ENCODE measurements at places on chromosomes 11 and 22.

- DNase-seq, result no peak
Measured at GRCh38 chr11:118924591-118925585, 838 bp downstream of the BCL9L start.

- DNase-seq, result no peak
Measured at GRCh38 chr11:79610678-79611077, 169.8 kb upstream of the TENM4 start.

GRCh38 chr11:19793326-19793725, 80.7 kb downstream of the NAV2 start:
- no peak for DNase-seq

DNA sequence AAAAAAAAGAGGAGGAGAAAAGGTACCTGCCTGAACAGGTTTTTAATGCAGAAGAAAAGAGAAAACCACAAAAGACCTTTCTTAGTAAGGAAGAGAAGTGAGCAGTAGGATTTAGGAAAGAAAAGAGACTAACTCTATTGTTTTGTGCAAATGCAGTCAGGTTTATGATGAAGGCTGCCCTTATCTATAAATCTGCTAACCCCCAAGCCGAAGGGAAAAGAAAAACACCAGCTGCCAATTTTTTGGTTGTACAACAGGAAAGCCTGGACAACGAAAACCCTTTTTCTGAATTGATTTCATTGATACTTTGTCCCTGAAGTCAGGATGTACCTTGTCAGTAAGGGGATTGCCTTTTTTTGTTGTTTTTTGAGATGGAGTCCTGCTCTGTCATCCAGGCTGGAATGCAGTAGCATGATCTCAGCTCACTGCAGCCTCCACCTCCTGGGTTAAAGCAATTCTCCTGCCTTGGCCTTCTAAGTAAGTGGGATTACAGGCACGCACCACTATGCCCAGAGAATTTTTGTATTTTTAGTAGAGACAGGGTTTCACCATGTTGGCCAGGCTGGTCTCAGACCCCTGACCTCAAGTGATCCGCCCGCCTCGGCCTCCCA, 21.2 kb downstream of the POLD4 start:
- no peak for DNase-seq

DNA sequence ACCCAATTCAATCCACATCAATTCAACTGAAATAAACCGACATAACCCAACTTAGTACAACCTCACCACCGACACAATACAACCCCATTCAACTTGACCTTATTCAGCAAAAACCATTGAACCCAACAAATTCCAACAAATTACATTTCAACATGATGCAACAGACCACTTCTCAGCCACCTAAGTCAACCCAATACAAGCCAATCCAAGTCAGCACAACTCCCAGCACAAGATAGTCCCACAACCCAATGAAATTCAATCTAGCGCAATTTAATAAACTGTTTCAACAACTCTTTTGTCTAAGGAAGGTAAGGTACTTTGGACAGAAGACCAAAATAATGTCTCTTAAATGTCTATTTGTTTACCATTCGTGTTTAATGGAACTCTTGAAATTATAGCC, 226.0 kb downstream of the MIAT start:
- no peak for DNase-seq

DNA sequence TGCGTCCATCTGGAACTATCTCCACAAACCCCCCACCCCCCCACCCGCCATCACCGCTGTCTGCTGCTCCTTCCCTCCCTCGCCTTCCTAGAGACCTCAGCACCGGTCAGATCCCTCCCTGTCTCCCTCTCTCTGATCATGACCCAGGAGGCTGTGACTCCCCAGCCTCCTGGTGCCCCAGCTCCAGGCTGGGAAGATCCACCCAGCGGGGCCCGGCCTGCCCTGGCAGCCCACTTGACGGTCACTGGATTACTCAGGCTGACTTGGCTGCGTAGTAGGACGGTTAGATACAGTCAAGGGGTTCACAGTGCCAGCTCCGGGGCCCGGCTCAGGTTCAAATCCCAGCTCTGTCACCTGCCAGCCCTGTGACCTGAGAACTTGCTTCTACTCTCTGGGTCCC, 59.3 kb downstream of the ANO1 start:
- DNase-seq, result no peak

GRCh38 chr11:75594211-75594610, 32.2 kb downstream of the SERPINH1 start:
- no peak for DNase-seq

DNA sequence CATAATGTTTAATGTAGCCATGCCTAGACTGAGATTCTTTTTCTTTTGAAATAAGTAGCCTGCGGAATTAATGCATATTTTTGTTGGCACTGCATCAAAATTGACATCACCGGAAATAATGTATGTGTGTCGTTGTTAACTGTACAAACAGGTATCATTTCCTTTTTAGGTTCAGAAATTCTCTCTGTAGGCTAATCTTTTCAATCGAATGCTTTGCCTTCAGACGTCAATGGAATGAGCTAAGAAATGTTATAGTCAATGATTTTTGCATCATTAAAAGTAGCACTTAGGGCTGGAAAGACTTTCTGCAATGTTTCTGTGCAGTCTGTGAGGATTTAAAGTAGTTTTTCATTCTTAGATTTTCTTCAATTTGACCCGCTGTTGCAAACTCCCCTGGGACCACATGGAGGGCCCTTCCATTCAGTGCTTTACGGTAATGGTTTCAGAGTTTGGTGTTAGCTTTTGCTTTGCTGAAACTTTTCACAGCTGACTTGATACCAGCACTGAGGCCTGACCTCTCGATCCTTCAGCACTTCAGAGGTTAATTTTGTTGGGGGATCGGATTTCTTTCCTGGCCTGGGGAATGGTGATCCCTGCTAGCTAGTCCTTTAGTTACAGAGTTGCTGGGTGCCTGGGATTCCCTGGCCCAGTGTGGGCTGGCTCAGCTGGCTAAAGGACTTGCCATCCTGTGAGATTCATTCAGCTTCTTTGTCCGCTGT, 137.8 kb downstream of the DBX1 start:
- no peak for DNase-seq

GRCh38 chr11:125199915-125200314, 35.4 kb downstream of the PKNOX2 start:
- no peak for DNase-seq

DNA sequence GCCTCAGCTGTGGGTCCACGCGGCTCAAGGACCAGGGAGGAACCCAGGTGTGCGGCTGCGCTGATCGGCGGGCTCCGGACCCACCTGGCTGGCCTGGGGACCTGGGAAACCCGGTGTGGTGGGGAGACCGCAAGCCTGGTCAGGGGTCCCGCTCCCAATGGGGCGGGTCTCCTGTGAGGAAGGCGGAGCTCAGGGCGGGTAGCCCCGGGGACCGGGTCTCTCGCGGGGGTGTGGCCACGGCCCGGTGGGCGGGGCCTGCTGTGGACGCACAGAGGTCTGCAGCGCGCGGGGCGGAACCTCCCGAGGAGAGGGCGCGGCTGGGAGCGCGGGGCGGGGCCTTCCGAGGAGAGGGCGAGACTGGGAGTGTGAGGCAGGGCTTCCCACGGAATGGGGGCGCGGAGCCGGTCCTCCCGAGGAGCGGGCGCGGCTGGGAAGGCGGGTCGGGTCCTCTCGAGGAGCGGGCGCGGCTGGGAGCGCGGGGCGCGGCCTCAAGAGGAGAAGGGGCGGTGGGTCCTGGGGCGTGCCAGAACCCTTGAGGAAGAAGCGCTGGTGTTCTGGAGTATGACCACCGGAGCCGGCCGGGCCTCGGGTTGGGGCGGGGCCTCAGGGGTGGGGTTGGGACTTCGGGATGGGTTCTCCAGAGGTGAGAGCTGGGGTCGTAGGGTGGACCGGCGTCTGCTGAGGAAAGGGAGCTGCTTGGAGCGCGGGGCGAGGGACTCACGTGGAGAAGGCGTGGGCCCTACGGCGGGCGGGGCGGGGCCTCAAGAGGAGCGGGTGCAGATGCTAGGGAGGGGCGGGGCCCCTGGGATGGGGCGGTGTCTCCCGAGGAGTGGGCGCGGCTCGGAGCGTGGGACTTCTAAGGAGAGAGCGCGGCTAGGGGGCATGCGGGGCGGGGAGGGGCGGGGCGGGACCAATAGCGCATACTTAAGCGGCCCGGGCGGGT, 20.8 kb downstream of the DGCR6L start:
- DNase-seq, result peak; percentile 84

DNA sequence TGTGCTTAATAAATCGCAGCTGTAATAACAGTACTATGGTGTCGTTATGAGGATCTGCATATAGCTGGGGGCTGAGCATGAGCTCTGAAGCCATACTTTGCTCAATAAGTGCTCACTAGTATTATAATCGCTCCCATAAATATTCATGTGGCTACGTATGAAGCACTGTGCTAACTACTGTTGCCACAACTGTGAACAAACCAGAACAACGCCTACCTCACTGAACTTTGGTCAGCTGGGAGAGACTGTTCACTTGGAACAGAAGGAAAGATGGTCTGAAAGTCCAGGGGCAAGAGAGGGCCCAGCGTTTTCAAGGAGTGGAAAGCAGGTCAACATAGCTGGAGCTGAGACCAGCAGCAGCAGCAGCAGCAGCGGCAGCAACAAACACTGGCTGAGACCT, 141.6 kb downstream of the EFCAB6 start:
- no peak for DNase-seq

- no peak for DNase-seq
Measured at GRCh38 chr11:20355221-20356219, 8.0 kb upstream of the HTATIP2 start.

- no peak for DNase-seq
Measured at GRCh38 chr11:7495882-7496551, 10.7 kb downstream of the OLFML1 start.

DNA sequence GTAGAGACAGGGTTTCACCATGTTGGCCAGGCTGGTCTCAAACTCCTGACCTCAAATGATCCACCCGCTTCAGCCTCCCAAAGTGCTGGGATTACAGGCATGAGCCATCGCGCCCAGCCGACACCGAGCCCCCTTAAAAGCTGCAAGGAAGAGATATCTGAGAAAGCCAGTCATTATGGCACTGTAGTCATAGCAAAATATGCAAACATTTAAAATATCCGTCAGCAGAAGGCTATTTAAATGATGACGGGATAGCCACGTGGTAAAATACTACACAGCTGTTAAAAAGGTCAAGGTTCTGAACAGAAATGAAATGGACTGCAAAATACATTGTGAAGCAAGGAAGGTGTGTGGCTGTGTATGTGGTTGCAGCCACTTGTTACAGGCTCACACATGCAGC, 6.4 kb upstream of the CCDC88B start:
- no peak for DNase-seq

DNA sequence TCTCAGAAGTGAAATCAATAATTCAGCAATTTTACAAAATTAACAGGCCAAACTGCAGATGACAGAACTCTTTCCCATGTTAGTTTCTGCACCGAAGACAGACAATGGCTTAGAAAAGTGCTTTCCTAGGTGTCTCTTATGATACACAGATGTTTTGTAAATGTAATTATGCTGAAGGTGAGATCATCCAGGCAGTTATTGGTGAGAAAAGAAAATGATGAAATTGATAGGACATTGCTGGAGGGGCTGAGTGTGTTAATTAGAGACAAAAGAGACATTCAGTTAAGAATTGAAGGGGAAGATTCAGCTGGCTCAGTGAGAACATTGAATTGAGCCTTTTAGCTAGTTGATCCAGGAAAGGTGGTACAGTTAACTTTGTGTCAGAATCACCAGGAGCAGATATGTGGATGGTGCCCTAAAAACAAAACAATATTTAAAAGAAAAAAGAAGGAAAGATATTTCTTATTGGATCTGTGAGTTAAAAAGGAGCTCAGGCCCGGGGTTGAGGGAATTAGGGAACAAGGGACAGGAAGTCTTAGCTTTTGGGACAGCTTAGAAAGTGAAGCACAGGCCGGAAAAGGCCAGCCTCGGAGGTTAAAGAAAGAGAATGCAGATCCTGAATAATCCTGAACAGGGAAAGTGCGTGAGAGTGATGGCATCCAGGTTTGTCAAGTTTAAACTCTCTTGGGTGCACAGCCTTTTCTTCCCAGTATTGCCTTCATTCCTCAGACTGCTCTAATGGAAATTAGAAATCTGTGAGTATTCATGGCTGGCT, 16.9 kb downstream of the ARHGAP42 start:
- DNase-seq, result no peak

GRCh38 chr11:114307524-114308203, 11.5 kb downstream of the NNMT start:
- DNase-seq, result no peak

GRCh38 chr22:45270095-45271020, 14.4 kb upstream of the UPK3A start:
- DNase-seq, result no peak

DNA sequence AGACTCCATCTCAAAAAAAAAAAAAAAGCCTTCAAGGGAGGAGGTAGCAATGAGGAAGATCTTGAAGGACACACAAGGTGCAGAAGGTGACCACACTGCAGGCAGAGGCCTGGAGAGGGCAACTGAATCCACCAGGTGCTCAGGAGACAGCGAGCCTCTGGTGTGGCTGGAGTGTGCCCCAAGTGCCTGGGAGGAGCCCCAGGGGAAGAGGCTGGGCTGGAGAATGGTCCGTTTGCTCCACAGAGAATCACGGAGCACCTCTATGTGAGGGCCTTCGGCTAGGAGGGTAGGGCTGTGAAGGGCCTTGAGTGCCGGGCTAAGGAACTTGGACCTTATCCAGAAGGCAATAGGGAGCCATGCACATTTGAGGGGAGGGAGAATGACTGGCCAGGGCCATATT, 50.3 kb downstream of the ARRB1 start:
- no peak for DNase-seq

- DNase-seq, result no peak
Measured at GRCh38 chr11:75346912-75347647, 4.4 kb downstream of the ARRB1 start.

- DNase-seq, result no peak
Measured at GRCh38 chr22:24088816-24089215, 77.7 kb downstream of the CABIN1 start.

GRCh38 chr22:29914991-29915533, 32.1 kb downstream of the MTMR3 start:
- DNase-seq, result no peak

- no peak for DNase-seq
Measured at GRCh38 chr11:83427501-83427900, 141.3 kb upstream of the CCDC90B start.

GRCh38 chr11:71582309-71582895, at the start of gene KRTAP5-11:
Gene KRTAP5-11 (minus strand): TSS chr11:71582875. CDS start chr11:71582837, 38 bp downstream.
- no peak for DNase-seq

DNA sequence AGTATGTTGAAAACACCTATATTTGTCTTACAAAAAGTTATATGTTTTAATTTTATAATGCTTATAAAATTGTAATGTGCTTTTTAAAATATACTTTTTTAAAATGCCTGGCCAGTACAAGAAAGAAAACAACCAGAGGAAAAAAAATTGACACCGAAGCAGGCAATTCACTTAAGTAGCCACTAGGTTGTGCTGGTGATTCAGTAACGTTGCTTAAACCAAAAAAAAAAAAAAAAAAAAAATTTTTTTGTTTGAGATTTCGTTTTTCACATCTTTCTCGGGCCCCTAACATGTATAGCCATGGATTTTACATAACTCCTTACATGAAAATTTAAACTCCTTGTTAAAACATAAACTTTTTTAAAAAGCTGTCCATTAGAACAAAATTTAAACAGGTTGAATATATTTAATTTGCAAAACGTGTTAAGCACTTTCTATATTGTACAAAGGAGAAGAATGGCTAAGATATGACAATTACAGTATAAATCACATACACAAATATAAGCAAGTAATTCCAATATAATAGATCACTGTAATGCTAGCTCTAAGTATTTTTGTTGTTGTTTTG, 9.2 kb downstream of the OR8B4 start:
- DNase-seq, result no peak
